Hepatocyte (in vitro differentiated cells): ENCODE measurements at places on chromosomes 1 and 21.
A peak's percentile ranks its signal among the peaks of the same experiment; 100 is the strongest.

DNA sequence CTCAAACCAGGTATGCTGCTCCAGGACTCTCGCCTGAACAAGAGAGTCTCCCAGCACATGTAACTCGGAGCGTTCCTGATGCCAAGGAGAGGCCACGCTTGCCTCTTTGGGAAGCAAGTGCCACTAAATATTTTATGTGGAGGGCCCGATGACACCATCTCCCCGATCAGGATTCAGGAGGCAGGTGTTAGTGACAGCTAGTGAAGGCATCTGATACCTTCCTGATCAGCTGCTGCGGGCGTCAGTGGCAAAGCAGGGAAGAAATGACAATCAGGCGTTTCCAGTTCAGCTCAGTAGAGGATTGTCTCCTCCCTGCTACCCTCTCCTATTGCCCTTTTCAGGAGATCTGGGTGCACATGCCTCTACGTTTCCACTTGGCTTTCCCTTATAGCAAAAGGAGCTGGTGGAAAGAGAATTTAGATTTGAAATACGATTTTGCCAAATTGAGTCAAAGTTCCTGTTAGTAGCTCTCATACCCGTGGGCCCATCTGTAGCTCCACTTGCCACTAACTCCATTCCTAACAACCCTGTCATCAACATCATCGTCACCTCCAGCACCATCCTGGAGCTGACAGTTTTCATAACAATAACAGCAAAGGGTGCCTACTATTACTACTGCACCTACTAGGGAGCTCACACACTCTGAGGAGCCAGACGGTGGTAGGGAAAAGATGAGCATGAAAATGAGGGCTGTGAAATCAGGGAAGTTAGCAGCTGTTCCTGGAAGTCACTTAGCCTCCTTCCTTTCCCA lies 21.6 kb downstream of the PLXNA2 start:
- no peaks in the 10 kb centered on the region for H3K36me3 ChIP-seq
- no peak for DNase-seq
- H3K4me3 ChIP-seq: no peak overlapping the region
- H3K27ac ChIP-seq: no peak overlapping the region

DNA sequence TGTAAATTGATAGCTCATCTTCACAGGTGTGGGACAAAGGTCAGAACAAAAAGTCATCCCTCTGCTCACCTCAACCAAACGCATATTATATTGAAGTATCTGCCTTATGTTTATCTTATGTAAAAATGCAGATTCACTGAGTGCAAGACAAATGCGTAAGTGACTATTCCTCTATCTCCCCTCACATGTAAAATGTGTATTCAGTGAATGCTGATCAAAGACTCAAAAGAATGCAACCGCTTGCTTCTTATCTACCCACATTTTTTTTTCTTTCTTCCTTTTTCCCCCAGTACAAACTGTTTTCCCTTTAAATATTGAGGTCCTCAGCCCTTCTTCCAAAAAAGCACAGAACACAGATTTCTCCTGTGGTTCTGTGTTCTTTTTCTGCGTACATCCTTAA lies 1882.9 kb downstream of the NCAM2 start:
- no peaks in the 10 kb centered on the region for H3K36me3 ChIP-seq
- H3K4me3 ChIP-seq: no peak overlapping the region
- no peak overlapping the region for H3K27ac ChIP-seq
- DNase-seq: no peak

GRCh38 chr1:47483651-47484050 lies 45.8 kb downstream of the FOXD2 start:
- peaks cover 12% of the 10 kb centered on the region for H3K27me3 ChIP-seq
- no peak overlapping the region for H3K4me3 ChIP-seq
- no peak for DNase-seq
- peaks cover 3% of the 10 kb centered on the region for H3K4me1 ChIP-seq
- no peak overlapping the region for H3K27ac ChIP-seq

DNA sequence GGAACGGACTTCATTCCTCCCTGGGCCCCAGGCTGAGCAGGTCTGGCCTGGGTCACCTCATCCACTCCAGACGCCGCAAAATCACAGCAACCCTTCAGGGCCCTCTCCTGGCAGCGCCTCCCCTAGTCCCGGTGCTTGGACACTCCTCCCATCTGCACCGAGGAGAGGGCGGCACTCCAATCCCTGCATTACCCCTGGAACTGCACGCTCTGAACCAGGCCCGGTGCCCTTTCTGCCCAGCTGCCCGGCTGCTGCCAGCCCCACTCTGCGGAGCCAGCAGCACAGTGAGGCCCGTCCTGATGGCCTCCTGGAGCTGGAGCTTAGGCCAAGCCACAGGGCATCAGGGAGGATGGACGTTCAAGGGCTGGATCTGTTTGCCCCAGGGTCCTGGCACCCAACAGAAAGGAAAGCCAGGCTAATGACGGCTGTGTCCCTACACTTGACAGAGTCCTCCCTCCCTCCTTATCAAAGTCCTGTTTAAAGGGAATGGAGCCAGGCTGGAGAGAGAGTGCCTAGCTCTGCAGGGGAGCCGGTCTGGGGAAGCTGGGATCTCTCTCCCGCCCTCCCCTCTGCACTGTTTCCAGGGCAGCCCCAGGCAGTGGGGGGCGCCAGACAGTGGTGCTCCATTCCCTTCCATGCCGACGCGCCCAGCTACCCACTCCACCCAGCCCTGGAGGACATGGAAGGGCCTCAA lies 12.7 kb downstream of the COL6A2 start:
- no peak overlapping the region for H3K27ac ChIP-seq
- H3K4me1 ChIP-seq: no peaks in the 10 kb centered on the region
- H3K4me3 ChIP-seq: no peak overlapping the region
- H3K36me3 ChIP-seq: no peaks in the 10 kb centered on the region
- DNase-seq: peak; percentile 6

DNA sequence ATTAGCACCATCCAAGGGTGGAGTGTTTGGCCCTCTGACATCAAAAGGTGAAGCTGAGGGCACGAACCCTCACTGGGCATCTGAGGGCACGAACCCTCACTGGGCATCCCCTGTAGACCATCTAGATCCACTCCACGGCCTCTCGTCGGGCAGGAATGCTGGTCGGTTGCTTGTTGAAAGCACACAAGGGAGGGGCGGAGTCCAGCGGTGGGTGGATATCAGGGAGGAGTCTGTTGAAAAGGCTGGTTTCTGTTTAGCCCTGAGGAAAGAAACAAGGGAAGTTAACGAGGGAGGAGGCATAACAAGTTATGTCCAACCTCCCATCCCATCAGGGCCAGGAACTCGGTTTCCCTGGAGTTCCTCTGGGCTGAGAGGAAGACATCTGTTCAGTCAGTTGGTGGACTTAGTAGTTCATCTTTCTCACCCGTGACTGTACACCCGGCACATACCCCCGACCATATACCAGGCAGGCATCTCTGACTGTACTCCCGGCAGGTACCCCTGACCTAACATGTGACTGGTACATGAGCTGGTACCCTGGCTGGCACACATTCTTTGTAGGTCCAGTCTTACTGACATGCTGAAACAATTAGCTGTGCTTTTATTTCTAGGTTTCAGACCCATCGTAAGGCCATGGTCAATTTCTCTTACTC lies 32.1 kb upstream of the PDE9A start:
- H3K4me3 ChIP-seq: no peak overlapping the region
- peaks cover 6% of the 10 kb centered on the region for H3K4me1 ChIP-seq
- H3K27me3 ChIP-seq: no peaks in the 10 kb centered on the region
- peak; percentile 60 for DNase-seq
- no peak overlapping the region for H3K27ac ChIP-seq
- H3K36me3 ChIP-seq: no peaks in the 10 kb centered on the region

- no peak overlapping the region for H3K27ac ChIP-seq
- no peak overlapping the region for H3K4me3 ChIP-seq
- H3K4me1 ChIP-seq: no peaks in the 10 kb centered on the region
These were observed 66.5 kb downstream of the ST3GAL3 start for GRCh38 chr1:43773821-43774220.

- no peak for DNase-seq
- no peaks in the 10 kb centered on the region for H3K27me3 ChIP-seq
- peak overlapping the region; percentile 65 for H3K27ac ChIP-seq
- H3K4me1 ChIP-seq: peaks cover 40% of the 10 kb centered on the region
- H3K36me3 ChIP-seq: no peaks in the 10 kb centered on the region
These were observed 59.8 kb downstream of the GLIS1 start for GRCh38 chr1:53678938-53679825.

GRCh38 chr1:162316187-162316586 lies 60.5 kb downstream of the SPATA46 start:
- no peak overlapping the region for H3K4me3 ChIP-seq
- H3K36me3 ChIP-seq: no peaks in the 10 kb centered on the region
- peak overlapping the region; percentile 20 for H3K27ac ChIP-seq
- H3K4me1 ChIP-seq: peaks cover 23% of the 10 kb centered on the region
- H3K27me3 ChIP-seq: no peaks in the 10 kb centered on the region

DNA sequence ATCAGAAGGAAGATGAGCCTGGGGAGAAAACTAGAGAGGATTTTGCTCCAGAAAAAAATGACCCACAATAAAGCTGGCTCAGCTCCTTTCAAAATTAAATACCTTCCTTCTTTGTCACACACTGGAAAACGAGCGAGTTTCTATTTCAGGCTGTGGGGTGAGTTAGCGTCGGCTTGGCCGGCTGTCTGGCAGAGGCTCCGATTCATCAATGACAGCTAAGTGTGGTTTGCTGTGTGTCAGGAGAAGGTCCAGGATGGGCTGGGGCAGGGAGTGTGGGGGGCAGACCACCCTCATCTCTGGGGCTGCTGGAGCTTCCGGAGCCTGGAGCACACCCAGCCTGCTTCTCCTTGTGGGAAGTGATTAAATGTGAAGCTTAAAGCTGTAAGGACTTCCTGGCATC lies 120.2 kb downstream of the ETS2 start:
- H3K27ac ChIP-seq: peak overlapping the region; percentile 85
- DNase-seq: peak; percentile 81
- H3K4me3 ChIP-seq: no peak overlapping the region
- no peaks in the 10 kb centered on the region for H3K36me3 ChIP-seq

DNA sequence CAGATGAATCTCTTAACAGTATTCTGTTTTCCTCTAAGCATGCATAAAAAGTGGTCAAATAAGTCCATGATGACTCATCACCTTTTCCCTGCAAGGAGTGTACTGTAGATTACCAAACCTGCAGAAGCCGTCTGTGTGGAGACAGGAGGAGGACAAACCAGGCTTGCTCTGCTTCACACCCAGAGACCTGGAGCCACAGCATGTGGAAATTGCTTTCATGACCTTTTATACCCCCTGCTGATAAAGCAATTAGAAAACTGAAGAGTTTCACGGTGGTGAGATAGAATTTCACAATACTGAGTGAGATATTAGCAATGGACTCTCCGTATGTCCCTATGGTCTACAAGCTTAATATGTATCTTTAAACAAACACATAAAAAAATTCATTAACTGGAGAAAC lies 9.4 kb downstream of the CORT start:
- peak overlapping the region; percentile 16 for H3K27ac ChIP-seq
- no peak overlapping the region for H3K4me3 ChIP-seq
- H3K27me3 ChIP-seq: no peaks in the 10 kb centered on the region
- H3K36me3 ChIP-seq: no peaks in the 10 kb centered on the region

GRCh38 chr1:83954166-83954823 lies 44.6 kb downstream of the TTLL7 start:
- no peak overlapping the region for H3K27ac ChIP-seq
- no peak for DNase-seq

GRCh38 chr1:221366495-221367110 lies 375.3 kb downstream of the DUSP10 start:
- no peaks in the 10 kb centered on the region for H3K4me1 ChIP-seq
- H3K4me3 ChIP-seq: no peak overlapping the region
- H3K27me3 ChIP-seq: no peaks in the 10 kb centered on the region
- no peak overlapping the region for H3K27ac ChIP-seq

DNA sequence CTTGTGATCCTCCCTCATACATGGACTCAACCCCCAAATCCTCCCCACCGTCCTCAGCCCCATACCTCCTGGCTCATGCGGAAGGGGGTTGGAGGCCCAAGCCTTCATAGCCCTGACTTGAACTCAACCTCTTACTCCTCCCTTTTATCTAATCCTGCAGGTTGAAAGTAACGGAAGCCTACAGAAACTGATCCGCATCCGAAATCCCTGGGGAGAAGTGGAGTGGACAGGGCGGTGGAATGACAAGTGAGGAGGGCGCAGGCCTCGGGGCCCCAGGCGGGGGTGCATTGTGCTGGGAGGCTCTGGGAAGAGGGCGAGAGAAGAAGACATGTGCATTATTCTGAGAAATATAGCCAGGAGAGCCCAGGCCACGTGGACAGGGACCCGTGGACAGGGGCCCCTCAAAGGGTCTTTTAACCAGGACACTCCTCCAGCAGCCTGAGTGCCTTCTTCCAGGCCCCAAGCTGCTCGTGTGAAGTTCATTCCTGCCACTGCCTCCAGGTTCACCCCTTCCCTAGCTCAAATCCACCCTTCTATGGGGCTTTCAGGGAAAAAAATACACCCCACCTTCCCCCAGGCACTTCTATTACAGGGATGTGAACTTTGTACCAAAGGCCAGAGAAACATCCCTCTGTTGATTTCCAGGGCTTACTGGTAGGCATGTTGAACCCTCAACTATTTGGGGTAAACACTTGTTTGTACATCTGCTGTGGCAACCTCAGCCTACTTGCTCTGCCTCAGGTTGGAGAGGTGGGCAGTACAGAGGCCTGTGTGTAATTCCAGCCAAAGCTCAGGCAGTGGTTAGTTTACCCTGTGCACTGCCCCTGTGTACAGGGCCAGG lies 38.6 kb downstream of the CAPN2 start:
- no peak overlapping the region for H3K4me3 ChIP-seq
- no peaks in the 10 kb centered on the region for H3K36me3 ChIP-seq
- H3K27ac ChIP-seq: no peak overlapping the region
- no peaks in the 10 kb centered on the region for H3K27me3 ChIP-seq

GRCh38 chr1:198917226-198917625 lies 278.4 kb downstream of the PTPRC start:
- H3K4me1 ChIP-seq: peaks cover 16% of the 10 kb centered on the region
- H3K27me3 ChIP-seq: no peaks in the 10 kb centered on the region
- no peak overlapping the region for H3K4me3 ChIP-seq

DNA sequence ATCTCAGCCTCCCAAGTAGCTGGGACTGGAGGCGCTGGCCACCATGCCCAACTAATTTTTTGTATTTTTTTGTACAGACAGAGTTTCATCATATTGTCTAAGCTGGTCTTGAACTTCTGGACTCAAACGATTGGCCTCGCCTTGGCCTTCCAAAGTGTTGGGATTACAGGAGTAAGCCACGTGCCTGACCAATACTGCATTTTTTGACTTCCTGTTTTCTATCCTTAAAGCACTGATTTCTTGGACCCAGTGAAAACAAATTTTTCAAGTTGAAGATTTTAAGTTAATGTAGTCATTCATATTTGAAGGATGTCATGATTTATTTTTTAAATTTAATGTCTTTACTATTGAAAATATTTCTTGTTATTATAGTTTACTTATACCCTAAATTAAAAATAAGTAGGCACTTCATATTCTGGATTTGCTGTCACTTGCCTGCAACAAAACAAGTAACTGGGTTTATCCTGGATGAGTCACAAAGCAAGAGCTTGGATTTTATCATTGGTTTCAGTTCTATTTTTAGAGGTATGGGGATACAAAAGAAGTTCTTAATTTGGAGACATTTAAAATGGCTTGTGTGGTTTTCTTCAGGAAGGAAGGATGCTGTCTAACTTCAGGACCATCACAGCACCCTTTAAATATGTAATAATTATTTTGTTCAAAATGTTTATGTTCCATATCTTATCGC lies 2.2 kb upstream of the VPS45 start:
- no peak overlapping the region for H3K4me3 ChIP-seq
- H3K27ac ChIP-seq: no peak overlapping the region
- no peaks in the 10 kb centered on the region for H3K36me3 ChIP-seq
- no peak for DNase-seq
- H3K4me1 ChIP-seq: peaks cover 11% of the 10 kb centered on the region

- no peak overlapping the region for H3K27ac ChIP-seq
- no peak for DNase-seq
These were observed 89.8 kb downstream of the NMNAT2 start for GRCh38 chr1:183328371-183328770.
